ENCODE measurements at places on chromosomes 16 and 17.

GRCh38 chr16:73355981-73356380 lies 308.1 kb upstream of the ZFHX3 start:
- no peak for DNase-seq

DNA sequence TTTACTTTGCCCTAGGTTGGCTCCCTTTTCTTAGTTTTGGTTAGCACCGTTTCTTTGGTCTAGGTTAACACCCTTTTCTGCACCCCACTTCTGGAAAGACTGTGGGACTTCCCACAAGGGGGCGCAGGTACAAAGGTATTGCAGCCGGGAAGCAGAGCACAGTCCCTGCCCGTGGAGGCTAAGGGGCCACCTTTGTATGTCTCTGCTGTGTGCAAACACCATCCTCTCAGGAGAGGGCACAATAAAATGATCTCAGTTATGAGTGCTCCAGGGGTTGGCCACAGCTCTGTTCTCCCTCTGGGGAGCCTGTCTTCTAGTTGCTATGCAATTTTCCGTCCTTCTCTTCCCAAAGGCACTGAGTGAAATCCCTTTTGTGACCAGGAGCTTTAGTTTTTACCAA lies 28.4 kb upstream of the TMC5 start:
- DNase-seq = peak; percentile 36

GRCh38 chr16:84730406-84731106 lies 30.8 kb downstream of the USP10 start:
- no peak for DNase-seq

GRCh38 chr16:47316442-47317015 lies 144.3 kb downstream of the ITFG1 start:
- no peak for DNase-seq

GRCh38 chr16:10876315-10876714 lies 687 bp upstream of the CIITA start:
- DNase-seq = no peak

- no peak for DNase-seq
These were observed 39.0 kb downstream of the ABCC1 start for GRCh38 chr16:15988268-15989013.

- no peak for DNase-seq
These were observed 103.5 kb downstream of the STX8 start for GRCh38 chr17:9472094-9472493.

- DNase-seq = no peak
These were observed 89.8 kb upstream of the ZNF750 start for GRCh38 chr17:82929676-82930042.

GRCh38 chr17:40058186-40058784 lies 4.1 kb upstream of the MED24 start:
- no peak for DNase-seq

GRCh38 chr17:3502466-3502865 lies 26.7 kb downstream of the ASPA start:
- DNase-seq = no peak

- DNase-seq = no peak
These were observed 2.1 kb downstream of the OMG start for GRCh38 chr17:31294820-31295488.

DNA sequence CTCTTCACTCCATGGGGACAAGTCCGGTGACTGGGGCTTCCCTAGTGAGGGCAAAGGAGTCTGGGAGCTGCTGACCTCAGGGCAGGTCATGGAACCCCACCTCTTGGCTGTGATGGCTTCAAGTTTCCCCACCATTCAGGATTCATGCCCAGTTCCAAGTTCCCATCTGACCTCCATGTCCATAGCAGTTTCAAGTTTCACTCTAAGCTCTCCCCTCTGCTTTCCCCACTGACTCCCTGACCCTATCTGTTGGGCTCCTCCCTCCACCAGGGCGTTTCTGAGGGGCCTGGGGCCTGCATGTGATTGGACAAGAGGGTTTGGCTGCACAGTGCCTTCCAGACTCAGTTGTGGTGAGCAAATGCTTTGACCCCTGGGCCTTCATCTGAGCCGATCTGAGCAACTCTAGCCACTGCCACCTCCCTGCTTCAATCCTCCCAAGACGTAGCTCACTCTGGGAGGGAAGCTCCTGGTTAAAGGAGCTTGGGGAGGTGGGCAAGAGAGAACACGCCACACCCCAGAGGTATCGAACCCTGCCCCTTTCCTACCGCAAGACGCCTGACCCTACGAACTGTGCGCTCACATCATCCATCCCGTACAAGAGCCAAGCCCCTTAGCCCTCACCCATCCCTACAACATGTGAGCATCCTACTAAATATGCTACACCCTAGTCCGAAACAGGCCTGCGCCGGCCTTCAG lies 8.3 kb downstream of the ZNF629 start:
- DNase-seq = no peak

- peak; percentile 21 for DNase-seq
These were observed 680 bp downstream of the SKA2 start for GRCh38 chr17:59154292-59154720.

GRCh38 chr17:14295676-14296075 lies 5.2 kb upstream of the HS3ST3B1 start:
- no peak for DNase-seq

- no peak for DNase-seq
These were observed 8.7 kb upstream of the DPEP1 start for GRCh38 chr16:89604764-89605163.

GRCh38 chr17:77341069-77341541 lies 200.3 kb downstream of the SEC14L1 start:
- no peak for DNase-seq

GRCh38 chr17:55344514-55344997 lies 77.1 kb downstream of the MMD start:
- DNase-seq = no peak

DNA sequence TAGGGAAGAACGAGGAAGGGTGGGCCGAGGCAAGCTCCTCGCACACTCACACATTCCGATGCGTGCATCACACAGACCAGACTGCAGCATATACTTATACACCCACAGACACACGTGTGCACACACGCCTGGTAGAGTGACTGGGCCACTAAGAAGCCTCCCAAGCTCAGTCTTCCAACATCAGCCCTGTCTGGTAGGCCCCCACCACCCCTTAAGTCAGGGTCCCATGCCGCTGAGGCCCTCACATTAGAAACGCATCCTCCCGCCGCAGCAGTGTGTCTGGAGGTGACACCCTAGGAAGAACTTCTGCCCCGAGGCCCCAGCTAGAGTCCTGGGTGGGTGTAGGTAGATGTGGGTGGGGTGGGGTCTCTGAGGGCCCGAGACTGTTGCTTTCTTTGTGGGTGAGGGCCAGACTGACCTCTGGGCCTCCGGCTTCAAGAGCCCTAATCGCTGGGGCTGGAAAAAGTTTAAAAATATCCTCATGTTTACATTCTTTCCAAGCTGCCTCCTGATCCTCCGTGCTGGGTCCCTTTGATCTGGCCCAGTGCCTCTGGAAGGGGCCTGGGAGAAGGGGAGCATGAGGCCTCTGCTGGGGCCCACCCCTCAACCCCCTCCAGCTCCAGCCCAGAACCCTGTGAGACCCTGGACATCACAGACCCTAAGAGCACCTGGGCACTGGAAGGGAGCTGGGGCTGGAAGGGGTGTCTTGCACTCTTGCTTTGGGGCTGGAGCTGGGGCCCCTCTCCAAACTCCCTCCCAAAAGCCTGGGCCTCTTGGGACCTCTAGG lies 13.6 kb downstream of the CDH16 start:
- no peak for DNase-seq

DNA sequence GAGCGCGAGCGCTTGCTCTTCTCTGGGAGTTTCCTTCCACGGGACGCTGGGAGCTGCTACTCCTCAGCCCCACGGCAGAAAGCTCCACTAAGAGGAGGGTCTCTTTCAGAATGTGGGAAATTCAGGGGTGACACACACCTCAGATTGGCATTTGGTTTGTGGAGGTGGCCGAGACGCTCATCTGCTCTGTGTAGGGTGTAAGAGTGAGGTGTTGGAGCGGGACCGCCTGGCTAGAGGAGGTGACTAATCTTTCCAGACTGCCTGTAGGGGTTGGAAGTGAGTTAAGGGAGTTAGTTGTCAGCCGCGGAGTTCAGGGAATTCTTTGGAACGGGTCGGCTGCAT lies 735 bp downstream of the PSMD11 start:
- peak; percentile 38 for DNase-seq

DNA sequence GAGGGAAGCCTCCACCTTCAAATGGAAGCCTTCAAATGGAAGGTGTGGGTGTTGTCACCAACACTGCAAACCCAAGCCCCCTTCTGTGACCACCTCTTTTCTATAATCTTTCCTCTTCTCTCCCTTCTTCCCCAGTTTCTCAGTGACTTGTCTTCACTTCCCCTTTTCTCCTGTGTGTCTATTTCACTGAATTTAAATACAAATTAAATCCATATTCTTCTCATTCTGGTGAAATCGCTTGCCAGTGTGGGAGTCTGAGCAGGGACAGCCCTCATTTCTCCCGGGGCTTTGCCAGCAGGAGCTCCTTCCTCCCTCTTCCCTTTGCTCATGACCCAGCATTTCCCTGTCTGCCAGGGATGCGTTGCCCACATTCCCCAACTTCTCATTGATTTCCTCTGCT lies 6.4 kb upstream of the ITGAX start:
- no peak for DNase-seq

GRCh38 chr16:71894229-71894920 lies 956 bp upstream of the IST1 start:
- peak; percentile 18 for DNase-seq

GRCh38 chr17:61492759-61493526 lies 40.7 kb downstream of the TBX4 start:
- no peak for DNase-seq

GRCh38 chr16:2464333-2464732 lies 4.4 kb downstream of the TEDC2 start:
- no peak for DNase-seq

DNA sequence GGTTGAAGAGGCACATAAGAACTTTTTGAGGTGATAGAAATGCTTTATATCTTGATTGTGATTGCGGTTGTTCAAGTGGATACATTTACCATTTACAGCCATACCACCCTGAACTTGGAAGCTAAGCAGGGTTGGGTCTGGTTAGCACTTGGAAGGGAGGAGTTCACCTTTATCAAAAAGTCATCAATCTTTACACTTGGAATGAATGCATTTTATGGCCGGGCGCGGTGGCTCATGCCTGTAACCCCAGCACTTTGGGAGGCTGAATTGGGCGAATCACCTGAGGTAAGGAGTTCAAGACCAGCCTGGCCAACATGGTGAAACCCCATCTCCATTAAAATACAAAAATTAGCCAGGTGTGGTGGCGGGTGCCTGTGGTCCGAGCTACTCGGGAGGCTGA lies 9.5 kb upstream of the GJD3 start:
- DNase-seq = no peak

DNA sequence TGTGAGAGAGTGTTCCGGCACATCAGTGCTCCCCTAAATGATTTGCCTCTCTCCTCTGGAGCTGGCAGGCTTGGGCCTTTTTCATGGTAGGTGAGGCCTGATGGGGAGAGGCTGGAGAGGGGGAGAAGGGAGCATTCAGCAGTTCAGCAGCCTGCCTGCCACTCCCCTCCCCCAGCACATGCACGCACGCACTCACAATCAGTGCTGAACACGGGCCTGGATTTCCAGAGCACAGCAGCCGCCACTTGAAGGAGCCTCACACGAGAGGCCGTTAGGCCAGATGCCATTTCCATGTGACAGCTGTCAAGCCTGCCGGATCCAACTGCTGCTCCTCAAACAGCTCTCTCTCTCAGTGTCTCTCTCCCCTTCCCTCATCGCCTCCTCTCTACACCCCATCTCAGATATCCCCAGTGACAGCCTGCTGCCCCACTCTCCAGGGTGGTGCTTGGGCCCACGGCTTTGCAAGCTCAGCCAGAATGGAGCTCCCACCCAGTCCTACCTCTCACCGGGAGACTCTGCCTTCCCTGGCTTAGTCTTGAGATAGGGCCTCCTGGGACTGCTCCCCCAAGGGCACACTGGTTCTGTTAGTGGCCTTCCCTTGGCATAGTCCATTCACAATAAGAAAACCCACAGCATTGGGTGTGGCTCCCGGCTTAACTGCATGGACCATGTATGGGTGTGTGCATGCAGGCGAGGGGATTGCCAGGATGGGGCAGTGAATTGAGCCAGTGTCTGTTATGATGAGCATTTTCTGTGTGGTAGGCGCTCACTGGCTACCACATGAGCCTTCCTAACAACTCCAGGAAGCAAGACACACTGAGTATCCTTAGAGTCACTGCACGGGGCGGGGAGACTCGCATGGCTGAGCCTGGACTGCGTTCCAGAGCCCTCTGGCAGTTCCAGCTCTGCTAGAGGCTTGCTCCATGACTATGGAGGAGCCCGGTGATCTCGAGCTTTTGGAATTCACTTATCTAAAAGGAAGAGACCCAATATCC lies 226.2 kb downstream of the CCDC182 start:
- DNase-seq = no peak

- no peak for DNase-seq
These were observed 7.9 kb downstream of the PDIA2 start for GRCh38 chr16:290681-291405.

DNA sequence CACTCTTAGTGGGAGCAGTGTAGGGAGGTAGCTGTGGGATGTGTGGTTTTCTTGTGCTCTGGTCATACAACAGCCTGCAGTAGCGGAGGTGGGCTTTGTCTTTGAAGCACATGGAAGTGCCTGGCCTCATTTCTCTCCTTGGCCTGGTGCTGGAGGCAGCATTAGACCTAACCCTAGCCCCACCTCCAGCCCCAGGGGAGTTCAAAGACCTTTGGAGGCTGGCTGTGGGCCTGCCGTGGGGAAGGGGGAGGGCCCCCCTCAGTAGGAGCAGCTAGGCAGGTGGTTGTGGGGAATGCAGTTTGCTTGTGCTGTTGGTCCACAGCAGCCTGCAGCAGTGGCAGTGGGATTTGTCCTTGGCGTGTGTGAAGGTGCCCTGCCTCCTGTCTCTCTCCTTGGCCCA lies 91.7 kb downstream of the BCAS3 start:
- no peak for DNase-seq

GRCh38 chr16:63365649-63366304 lies 1329.5 kb upstream of the CDH8 start:
- DNase-seq = no peak

GRCh38 chr16:4859900-4860255 lies 12.6 kb downstream of the UBN1 start:
- no peak for DNase-seq
